Activated CD8-positive, alpha-beta T cell treated with anti-CD3 and anti-CD28 coated beads, Interleukin-2, amount 10 ng/mL, durations not matched to agents 7 days and 5 days (primary cell): ENCODE measurements at places on chromosomes 11 and 22.

- no peak for DNase-seq
Measured at GRCh38 chr11:97683733-97684132, 1293.9 kb downstream of the JRKL start.

GRCh38 chr11:134560066-134560465 is 148.0 kb upstream of the B3GAT1 start:
- DNase-seq: no peak

DNA sequence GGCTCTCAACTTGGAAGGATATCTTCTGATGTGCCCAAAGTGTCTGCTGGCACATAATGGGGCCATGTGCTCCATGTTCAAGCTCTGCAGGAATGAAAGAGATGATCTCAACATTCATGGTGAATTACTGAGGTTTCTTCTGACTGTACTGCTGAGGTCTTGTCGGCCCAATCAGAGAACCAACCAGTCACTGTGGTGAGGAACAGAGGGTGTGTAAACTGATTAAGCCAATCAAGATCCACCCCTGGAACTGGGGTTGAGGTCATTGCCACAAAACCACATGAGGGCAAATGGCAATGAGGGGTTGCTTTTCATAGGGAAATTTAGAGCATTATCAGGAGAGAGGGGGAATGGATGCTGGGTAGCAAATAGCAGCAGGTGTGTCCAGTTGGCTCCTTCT is 152.3 kb upstream of the RAG2 start:
- no peak for DNase-seq

GRCh38 chr11:111603611-111604130 is 1.4 kb downstream of the SIK2 start:
- no peak for DNase-seq

DNA sequence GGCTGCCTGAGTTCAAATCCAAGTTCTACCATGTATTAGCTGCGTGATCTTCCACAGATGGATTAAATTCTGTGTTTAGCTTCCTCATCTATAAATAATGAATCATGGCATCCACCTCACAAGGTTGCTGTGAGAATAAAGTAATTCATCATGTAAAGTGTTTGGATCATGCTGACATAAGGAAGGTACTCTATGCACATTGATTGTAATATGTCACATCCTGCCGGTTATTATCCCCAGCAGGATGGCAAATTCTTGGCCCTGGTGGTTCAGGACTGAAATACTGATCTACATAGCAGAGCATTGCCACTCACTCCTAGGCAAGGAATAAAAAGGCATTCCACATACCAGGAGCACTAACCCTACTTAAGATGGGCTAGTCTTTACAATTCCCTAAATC is 40.8 kb downstream of the LGR4 start:
- no peak for DNase-seq

DNA sequence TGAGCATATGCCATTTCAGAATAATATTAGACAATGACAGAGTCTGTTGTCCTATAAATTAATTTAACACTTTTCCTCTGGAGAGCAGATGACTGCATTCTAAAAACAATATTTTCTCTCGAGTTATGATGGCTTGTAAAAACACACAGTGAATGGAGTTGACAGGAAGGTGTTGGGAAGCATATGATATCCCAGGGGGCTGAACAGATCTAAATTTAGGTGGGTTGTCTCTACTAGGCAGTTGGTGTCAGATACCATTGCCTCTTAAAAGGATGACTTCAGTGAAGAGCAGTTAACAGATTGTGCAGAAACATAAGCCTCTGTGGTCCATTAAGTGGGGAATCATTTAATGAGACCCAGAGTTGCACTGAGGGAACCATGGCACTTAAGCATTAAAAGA is 30.7 kb downstream of the SVIP start:
- no peak for DNase-seq

DNA sequence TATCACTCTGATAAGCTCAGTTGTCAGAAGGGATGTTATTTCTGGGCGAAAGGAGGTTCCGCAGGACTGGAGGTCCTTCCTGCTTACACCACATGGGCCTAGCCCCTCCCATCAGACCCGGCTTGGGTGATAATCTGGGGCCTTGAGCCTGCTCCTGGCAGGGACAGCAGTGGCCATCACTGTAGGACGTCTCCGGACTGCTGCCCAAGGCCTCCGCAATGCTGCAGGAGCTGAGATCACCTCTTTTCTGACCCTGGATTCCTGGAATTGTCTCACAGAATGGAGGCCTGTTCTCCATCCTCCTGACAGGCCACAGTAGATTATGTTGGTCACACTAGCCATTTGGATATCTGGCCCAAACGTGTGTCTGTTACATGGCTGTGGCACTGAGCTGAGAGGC is 9.2 kb upstream of the BIK start:
- no peak for DNase-seq

- DNase-seq: no peak
Measured at GRCh38 chr11:11706028-11706427, 84.2 kb upstream of the GALNT18 start.

DNA sequence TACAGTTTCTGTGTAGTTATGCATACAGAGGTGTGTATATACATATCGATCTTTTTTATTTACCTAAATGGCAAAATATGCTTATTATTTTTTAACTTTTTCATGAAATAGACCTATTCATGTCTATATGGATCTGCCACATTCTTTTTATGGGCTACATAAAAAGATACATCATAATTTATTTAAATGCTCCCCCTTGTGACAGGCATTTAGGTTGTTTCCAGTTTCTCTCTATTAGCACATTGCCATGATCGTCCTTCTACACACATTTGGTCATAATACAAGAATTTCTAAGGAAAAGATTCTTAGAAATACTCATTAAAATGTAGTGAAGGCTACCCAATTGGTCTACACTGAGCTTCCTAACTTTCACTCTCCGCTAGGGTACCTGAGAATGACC is 1067.4 kb downstream of the OPCML start:
- no peak for DNase-seq

DNA sequence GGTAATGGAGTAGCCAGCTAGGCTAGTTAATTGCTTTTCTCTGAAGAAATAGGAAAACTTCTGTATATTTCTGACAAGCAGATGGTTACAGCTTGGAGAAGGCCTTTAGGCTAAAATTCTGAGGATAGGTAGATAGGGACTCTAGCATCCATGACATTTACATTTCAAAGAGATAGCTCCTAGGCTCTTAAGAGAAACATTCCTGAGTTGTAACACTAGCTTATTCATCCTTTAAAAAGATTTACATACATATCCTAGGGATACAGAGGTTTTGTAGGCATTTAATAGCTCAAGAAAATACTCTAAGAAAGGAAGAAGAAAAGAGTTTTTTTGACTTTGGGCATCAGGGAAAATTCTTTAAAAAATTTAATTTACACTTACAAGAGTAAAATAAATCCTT is 130.9 kb upstream of the CCDC179 start:
- DNase-seq: no peak

DNA sequence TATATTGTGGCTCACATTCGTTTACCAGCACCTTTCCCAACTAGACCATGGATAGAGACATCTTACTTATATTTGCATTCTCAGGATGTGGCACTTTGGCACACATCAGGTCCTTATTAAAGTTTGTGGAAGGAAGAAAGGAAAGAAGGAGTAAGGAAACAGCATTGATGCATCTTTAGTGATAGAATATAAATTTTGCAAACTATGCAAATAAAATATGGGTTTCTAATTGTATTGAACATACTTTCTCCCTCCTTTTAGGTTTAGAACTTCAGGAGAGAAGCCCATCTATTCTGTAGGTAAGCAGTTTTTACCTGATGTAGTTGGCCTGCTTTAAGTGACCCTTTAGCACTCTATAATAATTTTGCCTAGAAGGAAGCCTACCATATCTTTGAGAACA is 20.4 kb downstream of the MRPL48 start:
- no peak for DNase-seq

DNA sequence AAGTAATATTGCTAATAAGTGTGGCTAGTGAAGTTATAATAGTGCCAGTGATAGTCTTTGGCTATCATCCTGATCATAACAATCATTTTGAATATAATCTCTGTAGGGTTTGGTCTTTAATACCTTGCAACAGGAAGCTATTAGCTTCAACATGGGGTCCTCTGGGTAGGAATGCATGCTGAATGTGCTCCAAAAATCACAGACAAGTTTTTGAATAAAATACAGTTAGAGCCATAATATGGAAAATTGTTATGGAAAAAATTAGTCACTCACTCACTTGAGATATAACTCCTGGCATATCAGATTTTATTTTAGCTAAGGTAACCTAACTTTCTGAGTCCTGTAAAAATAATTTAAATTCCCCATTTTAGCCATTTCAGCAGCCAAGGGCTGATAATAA is 95.4 kb upstream of the MTMR2 start:
- DNase-seq: no peak

GRCh38 chr11:120956710-120957495 is 67.0 kb upstream of the TBCEL start:
- peak; percentile 58 for DNase-seq

GRCh38 chr11:32161293-32161692 is 70.4 kb downstream of the RCN1 start:
- no peak for DNase-seq

DNA sequence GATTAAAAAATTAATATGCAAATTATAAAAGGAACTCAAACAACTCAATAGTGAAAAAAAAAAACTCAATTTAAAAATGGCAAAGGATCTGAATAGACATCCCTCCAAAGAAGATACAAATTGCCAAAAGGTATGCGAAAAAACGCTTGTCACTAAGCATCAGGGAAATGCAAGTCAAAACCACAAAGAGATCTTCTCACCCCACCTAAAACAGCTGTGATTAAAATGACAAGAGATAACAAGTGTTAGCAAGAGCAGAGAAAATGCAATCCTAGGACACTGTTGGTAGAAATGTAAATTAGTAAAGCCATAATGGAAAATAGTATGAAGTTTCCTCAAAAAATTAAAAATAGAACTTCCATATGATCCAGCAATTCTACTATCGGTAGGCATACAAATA is 166.3 kb upstream of the ZC3H12C start:
- no peak for DNase-seq

- no peak for DNase-seq
Measured at GRCh38 chr22:20656516-20656901, 117.4 kb upstream of the SERPIND1 start.

GRCh38 chr11:108743851-108744250 is 79.0 kb downstream of the DDX10 start:
- DNase-seq: no peak

DNA sequence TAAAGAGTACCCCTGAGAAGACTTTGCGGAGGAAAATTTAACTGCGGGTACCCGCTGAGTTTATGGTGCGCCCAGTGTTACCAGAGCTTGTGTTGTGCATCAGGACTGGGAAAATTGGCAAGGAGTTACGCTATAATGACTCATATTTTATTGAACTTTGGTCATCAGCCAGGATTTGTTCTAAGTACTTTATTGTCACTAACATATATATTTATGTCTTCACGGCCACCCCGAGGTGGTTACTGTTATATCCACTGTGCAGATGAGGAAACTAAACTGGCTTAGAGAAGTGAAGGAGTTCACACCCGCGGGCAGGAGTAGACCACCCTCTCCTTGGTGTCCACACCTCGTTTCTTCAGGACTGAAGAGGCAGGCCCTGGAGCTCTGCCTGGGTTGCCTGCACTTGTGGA is 667 bp downstream of the ACCS start:
- DNase-seq: no peak

DNA sequence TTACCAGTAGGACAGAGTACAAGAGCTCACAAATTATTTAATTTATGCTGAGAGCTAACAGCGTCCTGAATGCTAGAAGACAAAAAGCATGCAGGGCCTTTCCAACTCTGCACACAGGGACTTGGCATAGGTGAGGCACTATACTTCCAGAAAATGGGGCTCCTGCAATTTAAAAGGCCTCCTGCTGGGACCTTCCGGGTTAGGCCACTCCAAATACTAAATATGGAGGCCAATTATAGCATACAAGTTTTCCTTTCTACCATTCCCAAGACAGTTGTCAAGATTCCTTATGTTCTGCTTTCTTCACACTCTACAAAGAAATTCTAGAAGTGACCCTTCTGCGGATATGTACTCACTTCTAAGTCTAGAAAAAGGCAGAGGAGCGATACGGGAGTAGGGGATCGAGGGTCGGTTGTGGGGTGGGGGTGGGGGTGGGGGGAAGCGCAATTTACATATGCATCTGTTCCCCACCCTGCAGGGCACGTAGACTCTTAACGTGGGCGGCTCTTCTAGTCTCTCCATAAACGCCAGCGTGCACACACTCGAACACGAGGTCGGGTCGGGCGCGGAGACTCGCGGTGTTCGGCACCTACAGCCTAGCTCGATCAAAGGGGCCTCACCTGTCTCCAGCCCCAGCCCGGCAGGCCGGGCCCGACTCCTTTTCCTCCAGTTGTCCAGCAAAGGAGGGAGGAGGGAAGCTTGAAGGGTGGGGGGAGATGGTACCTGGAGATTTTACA is 728 bp downstream of the DCUN1D5 start:
- DNase-seq: peak; percentile 59

DNA sequence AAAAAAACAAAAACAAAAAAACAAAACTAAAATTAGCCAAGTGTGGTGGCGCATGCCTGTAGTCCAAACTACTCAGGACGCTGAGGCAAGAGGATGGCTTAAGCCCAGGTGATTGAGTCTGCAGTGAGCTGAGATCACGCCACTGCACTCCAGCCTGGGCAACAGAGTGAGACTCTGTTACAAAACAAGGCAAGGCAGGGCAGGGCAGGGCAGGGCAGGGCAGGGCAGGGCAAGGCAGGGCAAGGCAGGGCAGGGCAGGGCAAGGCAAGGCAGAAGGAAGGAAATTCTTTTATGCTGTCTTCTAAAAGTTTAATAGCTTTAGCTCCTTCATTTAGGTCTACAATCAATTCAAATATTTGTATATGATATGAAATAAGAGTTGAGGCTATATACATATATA is 50.1 kb upstream of the RASSF10 start:
- DNase-seq: no peak

- DNase-seq: no peak
Measured at GRCh38 chr22:44273175-44273574, 39.6 kb downstream of the SHISAL1 start.

DNA sequence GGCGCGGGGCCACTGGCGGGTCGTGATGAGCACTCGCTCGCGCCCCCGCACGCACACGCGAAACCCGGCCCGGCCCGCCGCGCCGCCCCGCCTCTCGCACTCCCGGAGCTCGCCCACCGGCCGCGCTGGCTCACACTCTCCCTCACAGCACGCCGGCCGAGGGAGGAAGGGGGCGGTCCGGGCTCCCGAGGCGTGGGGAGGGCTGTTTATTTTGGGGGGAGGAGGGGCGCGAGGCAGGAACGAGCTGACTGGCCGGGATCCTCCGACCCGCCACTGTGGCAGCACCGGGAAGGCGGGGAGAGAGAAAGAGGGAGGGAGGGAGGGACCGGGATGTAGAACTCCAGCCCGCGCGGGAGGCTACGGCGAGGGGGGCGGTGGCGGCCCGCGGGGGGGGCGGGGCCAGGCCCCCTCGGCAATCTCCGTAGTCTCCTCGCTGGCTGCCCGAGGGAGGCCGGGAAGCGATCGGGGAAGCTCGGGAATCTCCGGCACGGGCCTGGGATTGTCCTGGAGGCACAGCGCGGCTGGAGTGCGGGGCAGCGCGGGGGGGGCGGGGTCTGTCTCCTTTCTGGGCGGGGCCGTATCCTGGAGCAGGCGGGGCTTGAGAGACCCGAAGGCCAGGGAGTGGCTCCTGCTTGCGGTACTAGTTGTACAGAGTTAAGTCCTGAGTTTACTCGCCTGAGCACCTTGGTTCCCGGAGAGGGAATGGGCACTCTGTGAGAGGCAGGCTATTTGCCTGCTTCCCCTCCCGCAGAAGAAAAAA is at the start of gene RBFOX2:
RBFOX2 (minus strand) TSS at position 179 of the 760 bp plus-strand sequence. CDS start 399 bp downstream, outside the sequence.
- DNase-seq: peak; percentile 62

- no peak for DNase-seq
Measured at GRCh38 chr11:69910519-69911309, 91.5 kb upstream of the FGF3 start.
